ENCODE measurements at places on chromosomes 4 and X.

DNA sequence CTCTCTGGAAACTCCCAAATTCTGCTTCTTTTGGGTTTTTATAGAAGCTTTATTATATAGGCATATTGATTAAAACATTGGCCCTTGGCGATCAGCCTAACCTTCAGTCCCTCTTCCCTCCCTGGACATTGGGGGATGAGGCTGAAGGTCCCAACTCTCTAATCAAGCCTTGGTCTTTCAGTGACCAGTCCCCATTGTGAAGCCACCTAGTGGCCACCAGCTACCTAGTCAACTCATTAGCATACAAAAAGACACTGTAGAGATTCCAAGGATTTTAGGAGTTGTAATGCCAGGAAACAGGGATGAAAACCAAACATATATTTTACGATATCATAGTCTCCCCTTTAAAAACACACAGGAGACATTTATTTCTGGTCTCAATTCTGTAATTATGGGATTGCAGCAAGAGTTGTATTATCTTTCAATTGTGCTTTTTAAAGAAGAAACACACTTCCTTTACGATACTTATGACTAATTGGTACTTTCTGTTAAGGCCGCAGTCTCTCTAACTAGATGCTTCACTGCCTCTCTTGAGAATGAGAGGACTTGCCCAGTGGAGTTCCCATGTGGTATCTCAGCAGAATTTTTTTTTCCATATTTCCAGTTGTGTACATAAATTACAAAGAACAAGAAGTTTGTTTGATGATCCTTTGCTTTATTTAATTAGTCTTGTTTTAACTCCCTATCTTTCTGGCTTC, 58.2 kb downstream of the WDR17 start:
- peak; percentile 79 for DNase-seq

GRCh38 chr4:8506373-8507195, 66.0 kb downstream of the TRMT44 start:
- DNase-seq = no peak

DNA sequence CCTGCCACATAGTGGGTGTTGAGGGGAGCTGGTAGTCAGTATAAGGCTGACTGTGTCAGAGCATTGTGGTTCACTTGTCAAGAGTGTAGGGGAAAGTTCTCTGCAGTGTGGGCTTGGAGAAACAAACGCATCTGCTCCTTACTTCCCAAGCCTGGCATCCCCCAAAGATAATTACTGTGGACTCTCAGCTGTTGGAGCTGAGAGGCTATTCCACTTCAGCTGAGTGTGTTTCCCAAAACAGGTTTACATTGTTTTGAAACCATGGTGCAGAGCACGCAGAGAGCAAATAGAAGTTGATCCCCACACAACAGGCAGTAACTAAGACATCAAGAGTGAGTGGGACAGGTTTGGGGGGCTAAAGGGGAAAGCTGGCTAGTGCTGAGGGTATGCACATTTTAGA, 181.0 kb upstream of the EOLA2 start:
- DNase-seq = no peak

- DNase-seq = no peak
These were observed 81.8 kb upstream of the MAGEA4 start for GRCh38 chrX:151830911-151831310.

- no peak for DNase-seq
These were observed 1065.0 kb downstream of the NLGN4X start for GRCh38 chrX:5163663-5164062.

DNA sequence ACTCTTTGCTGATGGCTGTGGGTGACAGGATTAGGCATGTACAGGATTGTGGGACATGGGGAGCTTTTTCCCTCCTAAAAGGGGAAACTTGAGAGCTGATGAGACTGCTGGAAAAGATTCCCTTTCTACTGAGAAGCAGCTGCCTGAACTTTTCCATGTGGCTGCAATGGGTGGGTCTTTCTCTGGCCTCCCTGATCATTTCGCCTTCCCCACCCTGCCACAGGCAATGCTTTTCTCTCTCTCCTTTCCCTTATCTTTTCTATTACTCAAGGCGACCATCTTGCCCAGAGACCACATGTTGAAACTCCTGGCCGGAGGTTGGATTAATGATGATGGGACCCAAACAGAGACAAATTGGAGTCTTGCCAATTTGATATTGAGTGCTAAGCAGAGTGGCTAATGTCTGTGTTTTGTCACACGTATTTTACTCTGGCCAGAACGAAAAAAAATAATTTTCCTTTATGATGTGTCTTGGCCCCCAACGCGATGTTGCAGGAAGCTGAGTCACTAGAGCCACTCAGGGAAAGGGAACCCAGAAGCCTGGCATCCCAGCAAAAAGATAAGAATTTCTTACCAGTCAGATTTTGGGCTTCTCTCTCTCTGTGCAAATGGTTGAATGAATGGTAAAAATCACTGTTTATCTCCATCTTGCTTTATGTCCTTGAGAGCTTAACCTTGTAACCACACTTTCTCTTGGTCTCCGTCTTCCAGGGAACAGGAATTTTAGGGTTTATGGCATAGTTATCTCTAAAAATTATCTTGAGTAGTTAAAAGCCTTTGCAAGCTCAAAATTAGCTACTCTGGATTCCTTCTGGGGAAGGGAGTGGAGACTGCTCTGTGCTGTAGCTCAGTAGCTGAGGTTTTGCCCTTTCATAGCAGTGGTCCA, 19.4 kb upstream of the ATP8A1 start:
- DNase-seq = no peak

DNA sequence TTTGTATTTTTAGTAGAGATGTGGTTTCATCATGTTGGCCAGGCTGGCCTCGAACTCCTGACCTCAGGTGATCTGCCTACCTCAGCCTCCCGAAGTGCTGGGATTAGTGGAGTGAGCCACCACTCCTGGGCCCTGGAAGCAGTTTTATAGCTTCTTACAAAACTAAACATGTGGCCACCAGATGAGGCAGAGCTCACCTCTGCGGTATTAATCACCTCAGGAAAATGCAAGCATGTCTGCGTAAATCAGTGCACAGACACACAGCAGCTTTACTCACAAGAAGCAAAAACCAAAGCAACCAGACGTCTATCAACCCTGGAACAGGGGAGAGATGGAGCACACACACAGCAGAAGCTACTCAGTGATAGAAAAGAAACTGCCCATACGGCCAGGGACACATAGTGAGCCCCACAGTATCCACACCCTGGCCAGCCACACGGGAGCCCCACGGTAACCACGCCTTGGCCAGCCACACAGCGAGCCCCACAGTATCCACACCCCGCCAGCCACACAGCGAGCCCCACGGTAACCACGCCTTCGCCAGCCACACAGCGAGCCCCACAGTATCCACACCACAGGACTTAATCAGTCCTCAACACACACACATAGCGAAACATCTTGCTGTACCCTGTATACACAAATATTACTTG, 30.2 kb downstream of the PPP2R3B start:
- DNase-seq = no peak

- no peak for DNase-seq
These were observed 29.9 kb downstream of the SOWAHB start for GRCh38 chr4:76867880-76868655.

GRCh38 chrX:129678614-129679195, 23.9 kb upstream of the APLN start:
- no peak for DNase-seq

GRCh38 chr4:1945124-1945895, 63.5 kb downstream of the NELFA start:
- no peak for DNase-seq

DNA sequence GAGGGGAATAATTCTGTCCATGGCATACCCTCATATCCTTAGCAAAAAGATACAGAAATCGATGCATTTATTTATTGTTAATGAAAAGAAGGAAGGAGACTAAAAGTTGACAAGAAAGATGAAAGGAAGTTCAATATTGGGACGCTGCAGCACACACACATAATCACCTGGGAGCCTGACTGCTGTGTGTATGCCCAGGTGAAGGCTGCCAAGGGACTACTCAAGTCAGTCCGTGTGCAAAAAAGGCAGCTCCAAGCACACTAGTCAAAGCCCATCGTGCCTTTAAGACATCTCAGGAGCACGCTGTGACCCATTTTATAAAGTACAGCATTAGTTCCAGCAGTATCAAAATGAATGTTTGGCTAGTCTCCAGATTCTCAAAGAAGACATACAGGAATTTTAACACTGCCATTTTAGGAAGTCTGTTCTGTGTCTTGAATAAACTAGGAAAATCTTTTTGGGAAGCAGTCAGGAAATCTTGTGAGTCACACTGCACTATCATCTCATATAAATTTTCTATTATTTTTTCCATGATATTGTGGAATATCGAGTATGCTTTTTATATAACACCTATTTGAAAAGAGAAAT, 363.9 kb downstream of the GASK1B start:
- no peak for DNase-seq

GRCh38 chr4:21652508-21653231, 295.9 kb downstream of the KCNIP4 start:
- DNase-seq = no peak

DNA sequence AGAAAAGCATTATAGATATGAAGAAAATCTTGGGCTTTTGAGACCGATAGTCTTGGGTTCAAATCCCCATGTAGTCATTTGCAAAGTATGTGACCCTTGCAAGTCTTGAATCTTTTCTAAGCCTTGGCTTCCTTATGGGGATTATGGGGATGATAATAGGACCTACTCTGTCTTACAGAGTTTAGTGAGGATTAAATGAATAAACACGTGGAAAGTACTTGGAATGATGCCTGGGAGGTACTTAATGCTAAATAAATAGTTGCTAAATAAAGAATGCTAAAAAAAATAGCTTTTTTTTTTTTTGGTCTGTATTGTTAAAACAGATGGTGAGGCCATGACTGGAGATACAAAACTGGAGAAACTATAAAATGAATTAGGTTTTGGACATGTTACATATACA, 292.7 kb downstream of the GPAT3 start:
- no peak for DNase-seq

- DNase-seq = no peak
These were observed 119.4 kb downstream of the LUZP4 start for GRCh38 chrX:115408771-115409400.

GRCh38 chr4:126678618-126679017, 954.1 kb upstream of the INTU start:
- DNase-seq = no peak

DNA sequence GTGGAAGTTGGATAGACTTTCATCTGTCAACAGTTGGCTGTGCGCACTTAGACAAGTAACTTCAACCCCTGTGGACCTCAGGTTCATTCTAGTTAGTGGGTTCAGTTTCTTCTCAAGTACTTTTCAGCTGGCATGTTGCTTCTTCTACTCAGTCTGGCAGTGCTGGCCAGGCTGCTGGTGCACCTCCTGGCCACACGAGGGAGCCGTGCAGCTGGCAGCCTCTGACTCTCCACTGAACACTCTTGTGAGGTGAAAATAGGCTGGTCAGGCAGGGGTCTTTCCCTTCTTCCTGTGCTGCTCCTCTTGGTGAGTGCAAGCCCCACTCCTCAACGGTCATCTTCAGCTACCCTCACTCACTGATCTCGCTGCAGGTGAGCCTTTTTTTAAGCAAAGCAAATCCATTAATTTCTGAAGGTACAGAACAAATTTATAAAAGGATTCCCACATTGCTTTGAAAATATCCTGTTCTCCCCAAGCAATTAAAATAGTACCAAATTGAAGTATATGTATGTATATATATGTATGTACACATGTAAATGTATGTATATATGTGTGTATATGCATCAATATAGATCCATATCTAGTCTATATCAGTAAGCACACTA, 30.6 kb downstream of the LONRF3 start:
- DNase-seq = peak; percentile 57

- DNase-seq = no peak
These were observed 292.2 kb downstream of the NLGN4X start for GRCh38 chrX:5936438-5936837.

DNA sequence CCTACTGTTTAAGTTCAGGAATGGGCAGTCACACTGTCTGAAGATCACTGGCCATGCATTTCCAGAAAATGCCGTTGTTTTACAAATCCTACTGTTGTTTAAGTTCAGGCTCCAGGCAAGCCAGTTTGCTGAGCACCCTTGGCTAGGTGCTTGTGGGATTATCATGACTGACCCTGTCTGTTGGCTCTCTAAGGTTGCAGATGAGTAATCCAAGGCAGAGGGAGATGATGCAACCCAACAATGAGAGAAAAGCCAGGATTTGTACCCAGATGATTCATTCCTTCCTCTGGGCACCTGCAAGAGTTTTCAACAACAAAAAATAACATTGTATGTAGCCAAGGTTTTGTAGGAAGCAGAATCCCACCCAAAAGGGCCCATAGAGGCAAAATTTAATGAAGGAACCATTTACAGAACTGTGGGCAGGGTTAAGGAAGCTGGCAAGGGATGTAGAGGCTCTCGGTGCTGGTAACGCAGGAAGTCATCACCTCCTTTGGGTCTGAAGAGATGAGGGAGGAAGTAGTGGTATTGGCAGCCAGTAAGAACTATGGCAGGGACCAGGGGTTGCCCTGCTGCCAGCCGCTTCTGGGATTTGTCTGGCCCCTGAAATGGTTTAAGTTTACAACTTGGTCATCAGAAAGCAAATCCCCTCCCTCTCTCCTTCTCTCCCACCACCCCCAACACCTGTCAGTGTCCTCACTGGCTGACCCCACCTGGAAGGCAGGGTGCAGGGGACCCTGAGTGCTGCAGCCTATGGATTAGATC, 54.8 kb downstream of the MSX1 start:
- DNase-seq = no peak

DNA sequence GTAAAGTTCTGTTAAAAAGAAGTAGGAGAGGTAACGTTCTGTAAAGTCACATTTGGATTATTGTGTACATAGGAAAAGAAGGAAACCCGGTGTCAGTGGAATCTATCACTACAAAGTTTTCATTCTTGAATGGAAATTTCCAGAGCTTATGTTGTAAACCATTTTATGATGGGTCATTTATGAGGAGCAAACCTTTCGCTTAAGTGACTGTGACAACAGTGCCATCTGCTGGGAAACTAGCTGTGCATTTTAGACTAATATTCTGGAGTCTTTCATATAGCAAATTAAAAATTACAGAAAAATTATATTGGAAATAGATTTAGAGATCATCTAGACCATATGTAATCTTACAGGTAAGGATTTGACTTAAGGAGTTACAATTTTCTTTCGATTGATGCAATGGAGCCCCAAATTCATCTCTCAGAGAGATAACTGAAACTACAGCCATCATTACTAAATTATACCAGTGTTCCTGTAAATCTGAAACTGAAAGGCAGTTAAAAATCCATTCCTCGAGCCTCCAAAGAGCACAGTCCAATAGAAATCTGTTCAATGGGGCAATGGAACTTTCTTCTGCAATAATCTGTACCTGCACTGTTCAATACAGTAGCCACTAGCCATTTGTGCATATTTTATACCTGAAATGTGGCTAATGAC, 26.9 kb downstream of the ASB9 start:
- DNase-seq = peak; percentile 68

DNA sequence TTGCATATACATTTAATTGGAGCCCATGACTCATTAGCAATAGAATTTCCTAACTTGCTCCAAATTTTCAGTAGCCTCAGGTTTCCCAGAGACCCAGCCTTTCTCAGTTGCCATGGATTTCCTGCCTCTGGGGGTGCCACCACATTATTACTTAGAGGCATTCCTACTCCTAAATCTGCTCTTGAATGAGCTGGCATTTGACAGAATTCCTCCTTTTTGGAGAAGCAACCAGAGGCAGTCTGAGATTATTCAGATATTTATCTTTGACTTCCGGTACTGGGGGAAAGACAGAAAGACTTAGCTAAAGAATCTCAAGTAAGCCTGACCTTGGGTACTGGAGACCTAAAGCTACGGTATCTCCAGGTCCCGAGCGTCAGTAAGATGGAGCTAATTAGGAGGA, 76.3 kb downstream of the DCHS2 start:
- no peak for DNase-seq

GRCh38 chr4:39023059-39023458, 9.2 kb downstream of the TMEM156 start:
- no peak for DNase-seq

Data from suppressor macrophage treated with lipopolysaccharide for 1 hour (primary cell).